Stimulated activated naive CD4-positive, alpha-beta T cell (primary cell): ENCODE measurements at places on chromosomes 12 and 14.

- DNase-seq = no peak
These were observed 89.1 kb downstream of the LRRK2 start for GRCh38 chr12:40313928-40314327.

DNA sequence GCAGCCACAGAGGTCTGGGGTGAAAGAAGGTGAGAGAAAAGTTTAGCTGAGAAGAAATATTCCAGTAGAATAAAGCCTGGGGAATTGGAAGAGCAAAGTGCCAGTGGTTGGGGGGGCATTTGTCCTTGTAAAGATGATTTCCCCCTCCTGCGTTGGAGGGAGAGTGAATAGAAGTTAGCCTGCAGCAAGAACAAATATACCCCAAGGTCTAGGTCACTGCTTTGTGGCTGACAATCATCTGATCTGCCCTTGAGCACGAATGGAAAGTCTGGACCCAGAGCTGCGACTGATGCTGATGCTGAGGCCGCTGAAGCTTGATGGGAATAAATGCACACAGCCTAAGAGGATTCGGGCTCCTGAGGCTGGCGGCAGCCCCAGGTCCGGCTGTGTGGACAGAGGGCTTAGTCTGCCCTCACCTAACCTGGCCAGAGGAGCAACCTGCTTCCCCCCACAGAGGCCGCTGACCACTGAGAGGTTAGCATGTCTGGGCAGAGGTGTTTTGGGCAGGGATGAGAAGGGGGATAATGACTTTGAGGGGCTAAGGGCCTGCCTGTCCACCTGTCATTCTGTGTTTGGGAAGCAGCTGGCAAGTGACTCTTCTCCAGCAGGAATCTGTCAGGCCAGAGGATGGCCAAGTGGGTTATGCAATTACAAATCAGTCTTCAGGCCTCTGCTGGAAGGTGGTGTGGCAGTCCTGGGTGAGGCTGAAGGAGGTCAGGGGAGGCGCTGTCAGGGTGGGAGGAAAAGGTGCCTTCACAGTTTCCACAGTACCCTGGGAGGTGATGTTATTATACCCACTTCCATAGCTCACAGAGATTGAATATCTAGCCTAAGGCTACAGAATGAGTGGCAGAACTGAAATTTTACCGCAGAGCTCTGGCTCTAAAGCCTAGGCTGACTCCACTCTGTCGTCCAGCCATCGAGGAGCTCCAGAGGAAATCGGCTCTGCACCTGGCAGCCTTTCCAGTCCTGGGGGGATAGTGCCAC is 11.7 kb downstream of the TUBA1C start:
- no peak for DNase-seq

- DNase-seq = no peak
These were observed 7.0 kb upstream of the VRK1 start for GRCh38 chr14:96790186-96790585.

GRCh38 chr12:106304001-106304421 is 1.5 kb downstream of the TCP11L2 start:
- DNase-seq = no peak

GRCh38 chr14:72483311-72483710 is 410.6 kb downstream of the DPF3 start:
- DNase-seq = no peak

DNA sequence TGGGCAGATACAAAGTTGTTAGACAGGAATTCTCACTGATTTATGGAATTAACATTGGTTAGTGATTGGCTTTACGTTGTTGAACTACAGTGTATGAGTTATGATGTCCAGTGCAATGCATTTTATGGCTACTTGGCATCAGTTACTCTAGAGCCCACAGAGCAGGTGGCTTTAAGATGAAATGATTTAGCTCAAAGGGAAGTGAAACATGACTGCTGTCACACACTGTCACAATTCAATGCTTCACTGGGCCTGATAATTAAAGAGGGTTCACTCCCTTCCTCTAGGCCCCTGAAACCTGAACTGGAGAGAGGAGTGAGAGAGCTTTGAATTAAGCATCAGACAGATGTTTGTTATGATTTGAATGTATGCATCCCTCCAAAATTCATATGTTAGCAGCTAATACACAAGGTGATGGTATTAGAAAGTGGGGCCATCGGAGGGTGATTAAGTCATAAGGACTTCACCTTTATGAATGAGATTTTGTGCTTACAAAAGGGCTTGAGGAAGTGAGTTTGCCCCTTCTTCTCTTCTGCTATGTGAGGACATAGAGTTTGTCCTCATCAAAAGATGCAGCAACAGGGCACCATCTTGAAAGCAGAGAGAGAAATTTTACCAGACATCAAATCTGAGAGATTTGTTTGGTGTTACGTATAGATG is 175.8 kb upstream of the GRIN2B start:
- DNase-seq = no peak

GRCh38 chr12:6961695-6962284 is 8.7 kb downstream of the PHB2 start:
- DNase-seq = no peak

DNA sequence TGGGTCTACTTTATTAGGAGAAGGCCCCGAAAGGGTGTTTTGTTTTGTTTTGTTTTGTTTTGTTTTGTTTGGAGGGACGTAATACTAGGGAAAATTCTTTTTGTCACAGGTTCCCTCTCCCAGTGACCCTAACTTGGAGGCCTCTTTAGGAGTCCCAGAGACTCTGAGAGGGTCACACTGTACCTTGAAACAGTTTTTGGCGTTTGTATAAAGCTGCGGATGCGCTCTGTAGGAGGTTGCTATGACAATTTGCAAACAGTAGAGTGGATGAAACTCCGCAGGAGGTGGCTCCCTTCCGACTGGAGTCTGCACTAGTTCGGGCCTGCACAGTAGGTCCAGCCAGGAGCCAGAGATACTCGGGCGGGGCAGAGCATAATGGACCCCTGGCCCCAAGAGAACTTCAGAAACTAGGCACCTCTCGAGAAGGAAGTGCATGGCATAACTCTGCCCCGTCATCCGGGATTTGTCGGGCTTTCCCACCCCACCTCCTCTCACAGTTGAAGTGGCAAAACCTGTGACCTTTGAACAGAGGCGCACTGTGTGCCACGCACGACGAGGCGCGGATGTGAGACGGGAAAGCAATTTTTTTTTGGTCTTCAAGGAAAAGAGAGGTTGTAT is 1.3 kb upstream of the DYRK2 start:
- DNase-seq = peak; percentile 43

DNA sequence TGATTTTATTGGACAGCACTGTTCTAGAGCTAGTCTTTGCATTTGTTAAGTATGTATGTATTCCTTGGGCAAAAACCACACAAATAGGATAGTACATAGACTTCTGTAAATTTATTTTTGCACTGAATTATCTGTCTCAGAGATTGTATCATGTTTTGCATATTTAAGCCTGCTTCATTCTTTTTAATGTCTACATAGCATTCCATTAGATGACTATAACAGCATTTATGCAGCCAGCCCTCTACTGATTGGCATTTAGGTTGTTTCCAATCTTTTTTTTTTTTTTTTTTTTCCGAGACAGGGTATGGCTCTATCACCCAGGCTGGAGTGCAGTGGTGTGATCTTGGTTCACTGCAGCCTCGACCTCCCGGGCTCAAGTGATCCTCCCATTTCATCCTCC is 34.5 kb downstream of the SYNDIG1L start:
- DNase-seq = no peak
